ENCODE measurements at places on chromosomes 2 and 18.

DNA sequence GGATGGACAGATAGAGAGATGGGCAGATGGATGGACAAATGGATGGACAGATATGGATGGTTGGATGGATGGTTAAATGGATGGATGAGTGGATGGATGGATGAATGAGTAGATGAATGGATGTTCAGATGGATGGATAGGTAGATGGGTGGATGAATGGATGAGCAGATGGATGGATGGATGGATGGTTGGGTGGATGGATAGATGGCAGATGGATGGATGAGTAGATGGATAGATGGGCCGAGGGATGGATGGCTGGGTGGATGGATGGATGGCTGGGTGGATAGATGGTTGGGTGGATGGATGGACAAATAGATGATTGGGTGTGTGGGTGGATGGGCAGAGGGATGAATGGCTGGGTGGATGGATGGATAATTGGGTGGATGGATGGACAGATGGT lies 98.9 kb upstream of the OTOS start:
- H3K4me1 ChIP-seq: no peaks in the 10 kb centered on the region
- peak; percentile 21 for DNase-seq
- no peak overlapping the region for H3K27ac ChIP-seq
- no peak overlapping the region for H3K4me3 ChIP-seq
- no peaks in the 10 kb centered on the region for H3K36me3 ChIP-seq

- H3K36me3 ChIP-seq: peaks cover 13% of the 10 kb centered on the region
- peak overlapping the region; percentile 78 for H3K27ac ChIP-seq
- peaks cover 16% of the 10 kb centered on the region for H3K4me1 ChIP-seq
- H3K27me3 ChIP-seq: no peaks in the 10 kb centered on the region
- H3K4me3 ChIP-seq: peak overlapping the region; percentile 95
- DNase-seq: peak; percentile 92
Observed at GRCh38 chr2:30147715-30148610, 1.2 kb downstream of the YPEL5 start.

DNA sequence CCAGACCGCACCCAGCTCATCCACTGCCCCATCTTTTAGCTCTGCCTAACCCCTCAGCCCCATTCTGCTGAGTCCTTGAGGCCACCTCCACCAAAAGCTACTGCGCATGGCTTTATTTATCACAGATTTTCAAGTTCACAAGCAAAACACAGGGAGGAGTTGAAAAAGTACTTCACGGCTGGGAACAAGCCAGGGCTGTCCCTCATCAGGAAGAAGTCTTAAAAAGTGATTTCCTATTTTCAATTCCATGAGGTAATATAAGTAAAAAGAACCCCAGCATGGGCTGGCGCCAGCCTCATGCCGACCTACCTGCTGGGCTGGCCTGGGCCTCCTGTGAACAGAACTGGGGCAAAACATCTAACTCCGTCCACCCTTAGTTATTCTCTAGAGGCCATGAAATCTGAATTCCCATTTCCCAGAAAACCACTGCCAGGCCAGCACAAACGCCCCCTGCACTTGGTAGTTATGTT lies 69.0 kb downstream of the POLR1A start:
- no peaks in the 10 kb centered on the region for H3K27me3 ChIP-seq
- no peaks in the 10 kb centered on the region for H3K4me1 ChIP-seq
- H3K4me3 ChIP-seq: no peak overlapping the region
- no peak for DNase-seq

- H3K27me3 ChIP-seq: no peaks in the 10 kb centered on the region
- no peaks in the 10 kb centered on the region for H3K4me1 ChIP-seq
- H3K36me3 ChIP-seq: no peaks in the 10 kb centered on the region
- H3K27ac ChIP-seq: no peak overlapping the region
- DNase-seq: no peak
Observed at GRCh38 chr2:170605862-170606261, 109.3 kb upstream of the SP5 start.

GRCh38 chr2:48131539-48132270 lies 225.4 kb upstream of the FBXO11 start:
- no peaks in the 10 kb centered on the region for H3K4me1 ChIP-seq
- DNase-seq: no peak
- no peaks in the 10 kb centered on the region for H3K27me3 ChIP-seq
- no peaks in the 10 kb centered on the region for H3K36me3 ChIP-seq

DNA sequence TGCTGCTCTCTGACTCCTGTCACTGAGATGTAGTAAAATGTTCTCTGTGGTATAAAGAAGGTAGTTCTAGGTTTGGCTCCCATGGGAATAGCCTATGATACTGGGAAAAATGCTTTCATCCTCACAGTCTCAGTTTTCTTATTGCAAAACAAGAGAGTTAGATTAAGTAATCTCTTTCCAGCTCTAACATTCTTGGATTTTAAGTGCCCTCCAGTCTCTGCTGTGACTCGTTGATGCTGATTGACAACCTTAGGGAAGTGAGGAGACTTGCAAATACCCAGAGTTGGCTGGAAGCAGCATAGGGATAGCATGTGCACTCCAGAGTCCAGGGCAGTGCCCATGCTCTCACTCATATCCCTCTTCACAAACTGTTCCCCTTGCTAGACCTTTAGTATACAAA lies 534.9 kb downstream of the SLC4A3 start:
- H3K4me3 ChIP-seq: no peak overlapping the region
- no peak for DNase-seq
- H3K27ac ChIP-seq: no peak overlapping the region
- H3K36me3 ChIP-seq: no peaks in the 10 kb centered on the region
- H3K4me1 ChIP-seq: no peaks in the 10 kb centered on the region
- H3K27me3 ChIP-seq: no peaks in the 10 kb centered on the region

DNA sequence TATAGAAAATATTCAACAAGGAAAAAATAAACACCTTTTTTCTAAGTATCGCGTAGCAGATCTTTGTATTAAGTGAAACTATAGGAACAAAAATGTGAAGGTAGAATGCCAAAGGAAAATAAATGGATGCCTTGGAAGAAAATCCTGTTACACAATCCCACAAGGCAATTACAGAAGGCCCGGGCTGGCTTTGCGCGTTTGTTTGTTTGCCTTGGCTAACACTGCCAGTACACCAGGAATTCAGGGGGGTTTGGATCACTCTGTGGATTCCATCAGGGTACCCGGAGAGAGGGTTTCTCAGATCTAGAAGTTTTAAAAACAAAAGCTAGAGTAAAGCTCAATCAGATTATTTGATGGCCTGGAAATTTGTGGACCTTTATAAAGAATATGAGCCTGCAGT lies 478.3 kb downstream of the FBXO15 start:
- DNase-seq: no peak
- no peak overlapping the region for H3K4me3 ChIP-seq
- no peaks in the 10 kb centered on the region for H3K27me3 ChIP-seq

GRCh38 chr2:140863713-140864112 lies 1267.1 kb downstream of the LRP1B start:
- H3K36me3 ChIP-seq: no peaks in the 10 kb centered on the region
- H3K4me3 ChIP-seq: no peak overlapping the region
- no peaks in the 10 kb centered on the region for H3K27me3 ChIP-seq
- no peaks in the 10 kb centered on the region for H3K4me1 ChIP-seq
- no peak overlapping the region for H3K27ac ChIP-seq
- no peak for DNase-seq

DNA sequence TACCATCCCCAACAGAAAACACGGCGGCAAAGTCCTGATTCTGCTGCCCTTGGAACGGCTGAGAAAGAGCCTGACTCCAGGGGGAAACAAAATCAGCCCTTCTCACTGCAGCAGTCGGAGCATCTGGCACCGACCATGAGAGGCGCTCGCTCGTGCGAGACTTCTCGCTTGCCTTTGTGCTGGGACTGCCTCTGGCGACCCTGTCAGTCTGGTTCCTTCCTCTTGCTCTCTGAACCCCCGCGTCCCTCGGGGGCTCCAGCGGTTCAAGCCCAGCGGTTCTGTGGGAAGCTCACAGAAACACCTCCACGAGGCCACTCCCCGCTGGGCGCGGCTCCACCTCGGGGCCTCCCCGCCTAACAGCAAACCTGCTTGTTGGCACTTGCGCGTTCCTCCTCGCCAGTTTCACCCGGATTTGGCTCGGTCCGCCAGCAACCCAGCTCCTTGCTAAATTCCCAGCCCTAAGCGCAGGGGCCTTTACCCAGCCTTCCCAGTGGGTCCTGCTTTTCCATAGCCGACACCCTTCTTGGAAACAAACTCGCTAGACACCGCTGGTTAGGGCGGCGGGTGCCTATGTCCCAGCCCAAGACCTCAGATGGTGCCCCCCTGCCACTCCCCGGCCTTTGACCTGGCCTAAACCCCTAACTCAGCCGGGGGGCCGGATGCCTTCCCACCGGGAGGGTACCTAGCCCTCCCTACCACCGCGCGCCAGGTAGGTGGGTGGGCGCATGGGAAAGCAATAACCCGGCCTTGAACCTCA lies 2.2 kb downstream of the RND3 start:
- H3K4me1 ChIP-seq: peaks cover 3% of the 10 kb centered on the region
- H3K27me3 ChIP-seq: peaks cover 36% of the 10 kb centered on the region
- H3K36me3 ChIP-seq: no peaks in the 10 kb centered on the region
- H3K4me3 ChIP-seq: peak overlapping the region; percentile 80

GRCh38 chr2:137205324-137205723 lies 440.0 kb downstream of the THSD7B start:
- no peak overlapping the region for H3K27ac ChIP-seq
- no peak for DNase-seq
- no peaks in the 10 kb centered on the region for H3K36me3 ChIP-seq
- no peaks in the 10 kb centered on the region for H3K27me3 ChIP-seq

GRCh38 chr2:25213229-25213628 lies 44.8 kb upstream of the POMC start:
- DNase-seq: no peak
- H3K4me3 ChIP-seq: no peak overlapping the region
- no peaks in the 10 kb centered on the region for H3K27me3 ChIP-seq

GRCh38 chr2:98743835-98744234 lies 12.9 kb upstream of the MGAT4A start:
- H3K27me3 ChIP-seq: peaks cover 4% of the 10 kb centered on the region
- H3K4me3 ChIP-seq: no peak overlapping the region
- H3K27ac ChIP-seq: no peak overlapping the region
- DNase-seq: no peak

- no peak overlapping the region for H3K27ac ChIP-seq
- no peaks in the 10 kb centered on the region for H3K27me3 ChIP-seq
- H3K4me3 ChIP-seq: no peak overlapping the region
- no peak for DNase-seq
- H3K4me1 ChIP-seq: peaks cover 8% of the 10 kb centered on the region
Observed at GRCh38 chr2:137924019-137924418, 40.3 kb upstream of the HNMT start.

DNA sequence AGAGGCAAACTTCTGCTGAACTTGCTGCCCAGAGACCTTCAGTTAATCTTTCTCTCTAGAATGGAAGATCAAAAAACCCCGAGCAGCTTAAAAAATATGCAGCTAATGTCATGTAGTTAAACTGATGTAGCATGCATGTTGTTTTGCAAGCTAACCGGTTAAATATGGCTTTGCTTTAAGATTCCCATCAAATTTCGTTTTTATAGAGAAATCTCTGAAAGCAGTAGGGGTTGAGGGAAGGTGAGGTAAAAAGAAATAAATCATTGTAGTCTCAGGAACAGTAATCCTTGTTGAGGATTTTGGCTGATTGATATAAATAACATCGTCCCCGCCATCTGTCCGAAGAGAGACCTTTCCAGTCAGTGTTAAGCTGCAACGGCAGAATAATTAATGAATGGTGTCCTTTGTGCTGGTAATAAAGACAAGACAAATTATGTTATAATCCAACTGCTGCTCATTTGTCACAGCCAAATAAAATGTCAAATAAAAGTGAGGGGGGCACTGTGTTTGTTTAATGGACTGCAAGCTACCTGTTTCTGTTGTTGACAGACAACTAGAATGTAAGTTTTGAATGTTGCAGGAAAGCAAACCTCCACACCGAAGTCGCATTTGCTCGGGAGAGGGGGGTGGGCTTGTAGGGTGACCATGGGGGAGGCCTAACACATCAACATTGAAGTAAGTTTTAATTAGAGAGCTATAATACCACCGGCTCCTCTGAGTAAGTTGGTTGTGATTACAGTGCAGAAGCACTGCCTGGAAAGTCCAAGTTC lies 555.5 kb downstream of the ARHGAP15 start:
- DNase-seq: no peak
- no peaks in the 10 kb centered on the region for H3K36me3 ChIP-seq
- H3K27me3 ChIP-seq: no peaks in the 10 kb centered on the region
- no peak overlapping the region for H3K4me3 ChIP-seq
- peak overlapping the region; percentile 12 for H3K27ac ChIP-seq
- peaks cover 7% of the 10 kb centered on the region for H3K4me1 ChIP-seq

- no peaks in the 10 kb centered on the region for H3K36me3 ChIP-seq
- no peaks in the 10 kb centered on the region for H3K27me3 ChIP-seq
- DNase-seq: no peak
- H3K4me1 ChIP-seq: no peaks in the 10 kb centered on the region
- H3K4me3 ChIP-seq: no peak overlapping the region
Observed at GRCh38 chr2:215652388-215652787, 216.5 kb upstream of the FN1 start.

- no peaks in the 10 kb centered on the region for H3K27me3 ChIP-seq
- H3K4me1 ChIP-seq: no peaks in the 10 kb centered on the region
- DNase-seq: peak; percentile 41
- H3K4me3 ChIP-seq: no peak overlapping the region
- H3K27ac ChIP-seq: no peak overlapping the region
Observed at GRCh38 chr2:16155766-16156165, 215.4 kb downstream of the MYCN start.

- H3K4me3 ChIP-seq: peak overlapping the region; percentile 61
- peaks cover 18% of the 10 kb centered on the region for H3K36me3 ChIP-seq
- no peak for DNase-seq
- no peak overlapping the region for H3K27ac ChIP-seq
- H3K27me3 ChIP-seq: no peaks in the 10 kb centered on the region
- H3K4me1 ChIP-seq: peaks cover 20% of the 10 kb centered on the region
Observed at GRCh38 chr2:173195100-173195499, 119.5 kb downstream of the MAP3K20 start.

GRCh38 chr18:51260118-51260517 lies 62.6 kb upstream of the MEX3C start:
- H3K27me3 ChIP-seq: no peaks in the 10 kb centered on the region
- H3K36me3 ChIP-seq: no peaks in the 10 kb centered on the region
- DNase-seq: no peak

DNA sequence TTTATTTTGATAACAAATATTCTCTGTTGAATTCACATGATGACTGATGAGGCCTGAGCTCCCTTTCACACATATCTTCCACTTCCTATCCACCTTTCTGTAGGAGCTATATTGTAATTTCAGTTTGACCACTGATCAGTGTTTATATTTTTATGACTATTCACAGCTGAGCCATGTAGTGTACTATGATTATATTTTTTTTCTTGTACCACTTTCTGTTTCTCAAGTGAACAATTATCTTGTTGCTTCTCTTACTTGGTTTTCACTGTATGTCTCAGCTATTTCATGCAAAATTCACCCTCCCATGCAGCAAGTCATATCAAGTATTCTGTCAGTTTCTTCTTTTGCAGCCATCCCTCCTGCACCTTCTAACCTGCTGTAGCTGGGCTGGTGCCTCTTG lies 78.4 kb downstream of the TMEM247 start:
- H3K4me3 ChIP-seq: no peak overlapping the region
- H3K27me3 ChIP-seq: no peaks in the 10 kb centered on the region
- H3K36me3 ChIP-seq: peaks cover 4% of the 10 kb centered on the region
- DNase-seq: no peak
- H3K4me1 ChIP-seq: peaks cover 1% of the 10 kb centered on the region

All from endodermal cell (in vitro differentiated cells).